ENCODE measurements at places on chromosomes 6 and 20.

- DNase-seq: no peak
Measured at GRCh38 chr6:34178357-34179105, 32.6 kb upstream of the GRM4 start.

DNA sequence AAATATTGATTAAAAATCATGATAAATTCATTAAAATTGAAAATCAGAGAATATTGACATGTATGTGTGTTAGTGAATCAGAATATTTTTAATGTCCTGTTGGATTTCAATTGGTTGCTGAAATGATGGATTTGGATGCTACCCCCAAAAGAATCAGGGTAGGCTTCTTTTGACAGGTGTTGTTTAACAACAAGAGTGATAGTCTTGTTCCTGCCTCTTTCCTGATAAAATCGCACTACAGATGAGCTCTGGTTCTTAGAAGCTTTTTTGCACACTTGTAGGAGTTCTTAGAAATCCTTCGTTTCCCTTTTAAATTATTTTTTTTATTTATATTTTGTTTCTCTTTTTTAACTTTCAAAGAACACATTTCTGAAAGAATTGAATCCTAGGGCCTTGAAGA, 259.5 kb downstream of the FARS2 start:
- DNase-seq: no peak

GRCh38 chr20:35135867-35136586, 11.1 kb downstream of the EDEM2 start:
- no peak for DNase-seq

DNA sequence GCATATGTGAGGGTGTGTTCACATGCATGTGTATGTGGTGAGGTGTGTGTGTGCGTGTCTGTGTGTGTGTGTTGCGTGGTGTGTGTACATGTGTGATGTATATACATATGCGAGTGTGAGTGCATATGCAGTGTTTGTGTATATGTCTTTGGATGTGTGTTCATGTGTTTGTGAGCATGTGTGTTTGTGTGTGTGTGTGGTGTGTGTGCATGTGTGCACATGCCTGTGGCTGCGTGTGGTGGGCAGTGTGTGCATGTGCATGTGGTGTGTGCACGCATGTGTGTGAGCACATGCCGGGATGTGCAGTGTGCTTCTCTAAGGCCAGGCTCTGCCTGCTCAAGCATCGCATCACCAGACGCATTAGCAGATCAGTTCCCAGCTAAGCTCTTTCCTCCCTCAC, 5.7 kb downstream of the THBS2 start:
- DNase-seq: no peak

GRCh38 chr6:25088513-25088912, 152.8 kb upstream of the RIPOR2 start:
- DNase-seq: no peak

GRCh38 chr6:156697225-156697830, 79.8 kb upstream of the ARID1B start:
- DNase-seq: peak; percentile 24

GRCh38 chr6:134240665-134241431, 77.1 kb downstream of the SGK1 start:
- DNase-seq: peak; percentile 95

DNA sequence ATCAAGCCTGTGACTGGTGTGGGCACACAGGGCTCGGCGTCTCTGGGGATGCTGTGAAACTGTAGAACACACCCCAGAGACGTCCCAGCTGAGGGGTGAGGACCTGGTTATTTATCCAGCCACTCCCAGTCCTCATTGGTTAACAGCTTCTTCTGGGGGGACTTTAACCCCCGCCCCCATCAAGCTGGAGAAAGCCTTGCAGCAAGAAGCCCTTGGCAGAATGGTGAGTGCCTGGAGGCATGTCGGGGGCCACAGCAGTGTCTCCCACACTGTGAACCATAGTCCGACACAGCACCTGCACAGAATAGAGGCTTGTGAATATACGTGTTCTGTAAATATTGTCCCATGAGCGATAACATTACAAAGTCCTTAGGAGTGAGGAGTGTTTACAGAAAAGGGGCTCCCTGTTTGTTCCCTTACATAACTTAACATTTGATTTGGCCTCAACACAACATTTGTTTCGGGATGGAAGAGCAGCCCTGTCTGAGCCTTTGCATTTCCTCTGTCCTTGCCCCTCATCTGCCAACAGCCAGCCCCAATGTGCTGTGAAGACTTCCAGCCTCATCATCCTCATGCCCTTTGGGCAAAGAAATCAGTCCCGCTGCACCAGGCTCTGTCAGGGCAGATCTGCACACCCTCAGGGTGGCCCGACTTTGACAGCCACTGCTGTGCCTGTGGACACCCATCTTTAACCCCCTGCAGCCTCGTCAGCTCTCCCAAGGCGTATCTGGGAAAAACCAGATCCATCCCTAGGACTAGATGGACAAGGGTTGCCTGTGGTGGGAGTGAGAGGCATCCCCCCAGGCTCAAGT, 2.2 kb upstream of the RRBP1 start:
- no peak for DNase-seq

DNA sequence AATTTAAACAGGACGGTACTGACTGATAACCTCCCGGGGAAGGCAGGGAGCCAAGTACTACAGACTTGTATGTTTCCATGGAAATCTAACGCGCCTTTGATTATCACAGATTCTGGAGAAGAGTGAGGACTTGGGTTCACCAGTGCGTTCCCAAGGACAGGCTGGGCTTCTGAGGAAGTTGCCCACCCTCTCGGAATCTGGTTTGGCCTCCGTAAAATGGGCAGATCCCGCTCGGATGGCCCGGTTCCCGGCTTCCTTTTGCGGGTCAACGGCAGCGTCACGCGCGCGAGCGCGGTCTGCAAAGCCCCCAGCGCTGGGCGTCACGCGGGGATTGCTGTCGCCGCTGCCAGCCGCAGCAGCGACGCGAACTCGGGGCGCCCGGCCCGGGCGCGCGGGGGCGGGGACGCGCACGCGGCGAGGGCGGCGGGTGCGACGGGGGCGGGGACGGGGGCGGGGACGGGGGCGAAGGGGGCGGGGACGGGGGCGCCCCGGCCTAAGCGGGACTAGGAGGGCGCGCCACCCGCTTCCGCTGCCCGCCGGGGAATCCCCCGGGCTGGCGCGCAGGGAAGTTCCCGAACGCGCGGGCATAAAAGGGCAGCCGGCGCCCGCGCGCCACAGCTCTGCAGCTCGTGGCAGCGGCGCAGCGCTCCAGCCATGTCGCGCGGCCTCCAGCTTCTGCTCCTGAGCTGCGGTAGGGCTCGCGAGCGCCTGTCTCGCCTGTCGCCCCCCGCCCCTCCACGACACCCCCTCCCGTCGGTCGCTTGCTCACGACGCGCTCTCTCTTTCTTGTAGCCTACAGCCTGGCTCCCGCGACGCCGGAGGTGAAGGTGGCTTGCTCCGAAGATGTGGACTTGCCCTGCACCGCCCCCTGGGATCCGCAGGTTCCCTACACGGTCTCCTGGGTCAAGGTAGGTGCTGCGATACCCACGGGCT, at the start of gene CD83:
Gene CD83 (plus strand): TSS at position 615 of the 933 bp plus-strand sequence. CDS start 40 bp downstream, at position 655.
- DNase-seq: peak; percentile 94

GRCh38 chr6:150004783-150005717, 20.3 kb downstream of the RAET1L start:
- peak; percentile 91 for DNase-seq

DNA sequence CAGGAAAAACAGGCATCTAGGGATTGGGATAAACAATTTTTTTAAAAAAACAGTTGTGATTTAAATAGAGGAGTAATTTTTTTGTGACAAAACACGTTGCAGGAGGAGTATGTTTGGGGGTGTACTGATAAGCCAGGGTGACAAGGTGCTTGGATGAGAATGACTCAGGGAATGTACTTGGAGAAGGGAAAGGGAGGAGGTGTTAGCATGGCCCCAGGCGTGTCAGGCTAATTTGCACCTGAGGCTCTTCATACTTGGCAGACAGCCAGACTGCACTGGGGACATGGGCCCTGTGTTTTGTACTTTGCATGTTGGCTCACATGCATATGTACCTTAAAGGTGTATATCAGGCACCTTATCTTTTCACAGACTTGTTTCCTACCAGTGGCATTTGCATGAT, 22.8 kb downstream of the PANK2 start:
- DNase-seq: no peak

DNA sequence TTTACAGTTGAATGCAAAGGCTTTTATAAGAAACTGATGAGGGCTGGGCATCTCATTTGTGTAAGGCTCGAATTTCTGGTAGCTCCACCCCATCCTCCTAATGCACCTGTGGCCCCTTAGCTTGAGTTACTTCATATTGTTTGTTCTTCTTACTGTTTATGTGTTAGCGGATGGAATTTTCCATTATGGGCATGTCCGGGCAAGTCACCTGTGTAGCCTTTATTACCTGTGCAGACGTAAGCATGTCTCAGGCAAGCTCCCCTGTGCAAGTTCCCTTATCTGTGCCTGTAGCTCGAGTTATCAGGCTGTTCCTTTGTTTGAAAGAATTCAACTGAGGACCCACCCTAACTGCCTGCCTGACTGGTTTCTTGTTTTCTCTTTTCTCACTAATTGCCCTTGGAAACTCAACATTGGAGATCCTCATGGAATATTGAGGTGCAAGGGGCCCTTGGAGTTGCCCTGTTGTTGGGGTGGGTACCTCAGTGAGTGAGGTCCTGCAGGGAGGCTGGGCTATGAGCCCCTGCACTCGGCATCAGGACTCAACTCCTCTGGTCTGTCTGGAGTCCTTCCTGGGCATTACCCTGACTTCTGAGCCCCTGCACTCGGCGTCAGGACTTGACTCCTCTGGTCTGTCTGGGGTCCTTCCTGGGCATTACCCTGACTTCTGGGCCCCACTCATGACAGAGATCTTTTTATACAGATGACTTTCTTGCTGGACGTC, 207.9 kb upstream of the SULF2 start:
- DNase-seq: no peak

GRCh38 chr20:42949950-42950349, 239.8 kb downstream of the PTPRT start:
- no peak for DNase-seq

- no peak for DNase-seq
Measured at GRCh38 chr20:54717983-54718382, 242.6 kb downstream of the DOK5 start.

- DNase-seq: no peak
Measured at GRCh38 chr20:59788811-59789397, 144.5 kb downstream of the SYCP2 start.

DNA sequence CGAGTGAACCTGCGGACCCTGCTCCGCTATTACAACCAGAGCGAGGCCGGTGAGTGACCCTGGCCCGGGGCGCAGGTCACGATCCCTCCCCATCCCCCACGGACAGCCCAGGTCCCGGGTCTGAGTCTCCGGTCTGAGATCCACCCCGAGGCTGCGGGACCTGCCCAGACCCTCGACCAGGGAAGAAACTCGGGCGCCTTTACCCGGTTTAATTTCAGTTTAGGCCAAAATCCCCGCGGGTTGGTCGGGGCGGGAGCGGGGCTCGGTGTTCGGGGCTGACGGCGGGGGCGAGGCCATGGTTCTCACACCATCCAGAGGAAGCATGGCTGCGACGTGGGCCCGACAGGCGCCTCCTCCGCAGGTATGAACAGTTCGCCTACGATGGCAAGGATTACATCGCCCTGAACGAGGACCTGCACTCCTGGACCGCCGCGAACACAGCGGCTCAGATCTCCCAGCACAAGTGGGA, 46.9 kb upstream of the TRIM26 start:
- DNase-seq: no peak

DNA sequence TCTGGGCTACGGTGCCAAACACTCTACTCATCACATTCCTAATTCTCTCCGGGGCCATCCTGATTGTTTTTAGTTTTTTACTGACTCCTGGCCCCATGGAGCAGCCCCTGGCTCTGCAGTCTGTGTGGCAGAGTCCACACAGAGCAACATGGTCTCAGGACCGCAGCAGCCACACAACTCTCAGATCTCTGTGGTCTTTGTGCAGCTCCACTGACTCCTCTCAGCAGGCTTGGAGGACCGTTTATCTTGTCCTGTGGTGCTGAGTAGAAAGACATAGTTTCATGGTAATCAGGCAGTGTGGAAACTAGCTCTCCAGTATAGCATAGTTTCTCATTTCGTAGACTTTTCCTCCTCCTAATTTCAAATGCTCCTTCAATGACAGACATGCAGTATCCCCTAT, 168.4 kb downstream of the EDN1 start:
- no peak for DNase-seq
